ENCODE measurements at places on chromosomes 7 and 10. TPM values are rescaled to one million over a fixed set of nuclear protein-coding genes. Genes with fewer than 3 reads are reported as not detected.

DNA sequence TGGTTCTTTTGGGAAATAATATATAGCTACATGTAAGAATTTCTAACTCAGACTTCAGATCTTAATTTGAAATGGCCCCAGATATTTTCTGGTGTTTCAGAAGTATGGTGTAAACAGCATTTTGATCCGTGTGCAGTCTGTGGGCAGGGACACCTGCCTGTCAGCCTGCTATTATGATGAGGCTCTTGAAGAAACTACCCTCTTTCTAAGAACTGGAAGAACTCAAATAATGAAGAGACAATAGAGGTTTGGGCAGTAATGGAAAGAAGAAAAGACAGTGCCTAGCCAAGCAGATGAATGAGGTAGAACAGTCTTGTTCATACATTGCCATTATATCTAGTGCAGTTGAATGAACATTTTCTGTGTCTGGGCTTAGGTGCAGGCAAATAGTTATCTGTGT, 256.6 kb downstream of the ARHGAP21 start:
- no peak for DNase-seq
- no peaks in the 10 kb centered on the region for H3K36me3 ChIP-seq
- H3K27ac ChIP-seq, result peak overlapping the region; percentile 96
- peaks cover 48% of the 10 kb centered on the region for H3K4me1 ChIP-seq
- H3K4me3 ChIP-seq, result peak overlapping the region; percentile 78

GRCh38 chr7:89517815-89518214, 636.5 kb upstream of the STEAP1 start:
- no peak for DNase-seq
- no peaks in the 10 kb centered on the region for H3K4me1 ChIP-seq
- no peaks in the 10 kb centered on the region for H3K27me3 ChIP-seq
- H3K4me3 ChIP-seq, result no peak overlapping the region

GRCh38 chr10:21166557-21167287, 269.6 kb upstream of the NEBL start:
- DNase-seq, result no peak
- H3K4me3 ChIP-seq, result no peak overlapping the region
- H3K4me1 ChIP-seq, result no peaks in the 10 kb centered on the region
- H3K27ac ChIP-seq, result no peak overlapping the region

GRCh38 chr7:93828260-93828659, 62.3 kb downstream of the TFPI2 start:
- no peaks in the 10 kb centered on the region for H3K36me3 ChIP-seq
- DNase-seq, result no peak
- no peaks in the 10 kb centered on the region for H3K4me1 ChIP-seq
- no peak overlapping the region for H3K27ac ChIP-seq
- peaks cover 32% of the 10 kb centered on the region for H3K27me3 ChIP-seq

- H3K4me3 ChIP-seq, result no peak overlapping the region
- no peaks in the 10 kb centered on the region for H3K4me1 ChIP-seq
- no peaks in the 10 kb centered on the region for H3K27me3 ChIP-seq
- no peak overlapping the region for H3K27ac ChIP-seq
- peak; percentile 45 for DNase-seq
- no peaks in the 10 kb centered on the region for H3K36me3 ChIP-seq
Measured at GRCh38 chr10:118115701-118116100, 69.0 kb upstream of the RAB11FIP2 start.

The GHRHR gene
- not detected for total RNA-seq

The PGAM2 gene
- total RNA-seq, result 0.36 TPM

DNA sequence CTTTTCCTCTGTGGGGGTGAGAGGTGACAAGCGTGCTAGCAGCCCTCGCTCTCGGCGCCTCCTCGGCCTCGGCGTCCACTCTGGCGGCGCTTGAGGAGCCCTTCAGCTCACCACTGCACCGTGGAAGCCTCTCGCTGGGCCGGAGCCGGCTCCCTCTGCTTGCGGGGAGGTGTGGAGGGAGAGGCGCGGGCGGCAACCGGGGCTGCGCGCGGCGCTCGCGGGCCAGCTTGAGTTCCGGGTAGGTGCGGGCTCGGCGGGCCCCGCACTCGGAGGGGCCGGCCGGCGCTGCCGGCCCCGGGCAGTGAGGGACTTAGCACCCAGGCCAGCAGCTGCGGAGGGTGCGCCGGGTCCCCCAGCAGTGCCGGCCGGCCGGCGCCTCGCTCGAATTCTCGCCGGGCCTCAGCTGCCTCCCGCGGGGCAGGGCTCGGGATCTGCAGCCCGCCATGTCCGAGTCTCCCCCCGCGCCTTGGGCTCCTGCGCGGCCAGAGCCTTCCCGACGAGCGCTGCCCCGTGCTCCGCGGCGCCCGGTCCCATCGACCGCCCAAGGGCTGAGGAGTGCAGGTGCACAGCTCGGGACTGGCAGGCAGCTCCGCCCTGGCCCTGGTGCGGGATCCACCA, 352.8 kb upstream of the PODXL start:
- H3K27me3 ChIP-seq, result peaks cover 84% of the 10 kb centered on the region
- H3K27ac ChIP-seq, result no peak overlapping the region
- H3K4me1 ChIP-seq, result no peaks in the 10 kb centered on the region
- no peak for DNase-seq
- no peaks in the 10 kb centered on the region for H3K36me3 ChIP-seq
- H3K4me3 ChIP-seq, result no peak overlapping the region

The STOX1 gene
- total RNA-seq, result 0.29 TPM

GRCh38 chr10:114967071-114967470, 29.1 kb downstream of the TRUB1 start:
- H3K36me3 ChIP-seq, result no peaks in the 10 kb centered on the region
- H3K4me3 ChIP-seq, result no peak overlapping the region
- no peak overlapping the region for H3K27ac ChIP-seq
- H3K27me3 ChIP-seq, result no peaks in the 10 kb centered on the region
- DNase-seq, result no peak

DNA sequence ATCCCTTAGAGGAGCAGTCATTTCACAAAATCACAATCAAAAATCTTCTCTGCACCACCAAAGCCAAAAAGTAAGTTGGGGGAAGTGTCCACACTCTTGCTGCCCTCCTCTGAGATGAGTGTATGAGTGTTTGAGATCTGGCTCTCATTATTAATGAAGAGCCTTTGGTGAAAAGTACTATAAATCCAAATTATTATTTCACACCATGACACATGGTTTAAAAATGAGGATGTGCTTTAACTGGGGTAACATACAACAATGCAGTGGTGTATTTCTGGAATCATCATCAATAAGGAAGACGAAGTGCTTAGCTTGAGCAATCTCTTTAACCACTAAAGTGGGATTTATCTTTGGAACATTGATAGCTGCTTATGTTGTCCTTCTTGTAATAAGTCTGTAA, 114.2 kb upstream of the ADAM12 start:
- H3K36me3 ChIP-seq, result no peaks in the 10 kb centered on the region
- no peaks in the 10 kb centered on the region for H3K27me3 ChIP-seq
- no peak for DNase-seq

GRCh38 chr10:30765616-30766015, 136.1 kb upstream of the LYZL2 start:
- DNase-seq, result peak; percentile 66
- no peaks in the 10 kb centered on the region for H3K27me3 ChIP-seq
- H3K27ac ChIP-seq, result no peak overlapping the region
- no peaks in the 10 kb centered on the region for H3K36me3 ChIP-seq
